Memory B cell (primary cell): ENCODE measurements at places on chromosomes 3 and 15.

GRCh38 chr3:46089237-46090011, 62.1 kb upstream of the XCR1 start:
- no peak for DNase-seq

DNA sequence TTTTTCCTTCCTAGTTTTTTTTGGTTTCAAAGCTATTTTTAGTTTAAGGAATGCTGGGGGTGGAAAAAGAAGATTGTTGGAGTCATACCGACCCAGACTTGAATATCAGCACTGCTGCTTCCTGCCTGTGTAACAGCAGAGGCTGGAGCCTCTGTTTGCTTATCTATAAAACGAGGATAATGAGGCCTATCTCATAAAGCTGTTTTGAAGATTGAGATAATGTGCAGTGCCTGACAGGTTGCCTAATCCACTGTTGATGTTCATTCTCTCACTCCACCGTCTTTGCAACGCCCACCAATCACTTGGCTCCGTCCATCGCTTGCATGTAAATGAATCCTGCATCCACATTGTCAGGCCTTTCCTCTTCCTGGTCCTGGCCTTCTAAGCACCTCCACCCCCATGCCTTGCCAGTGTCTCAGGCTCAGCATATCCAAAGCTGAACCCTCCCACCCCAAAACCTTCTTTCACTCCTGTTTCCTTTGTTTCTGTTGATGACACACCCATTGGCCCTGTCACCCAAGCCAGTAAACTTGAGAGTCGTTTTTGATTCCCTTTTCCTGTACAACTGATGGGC, 94.9 kb downstream of the MEX3B start:
- DNase-seq = no peak

DNA sequence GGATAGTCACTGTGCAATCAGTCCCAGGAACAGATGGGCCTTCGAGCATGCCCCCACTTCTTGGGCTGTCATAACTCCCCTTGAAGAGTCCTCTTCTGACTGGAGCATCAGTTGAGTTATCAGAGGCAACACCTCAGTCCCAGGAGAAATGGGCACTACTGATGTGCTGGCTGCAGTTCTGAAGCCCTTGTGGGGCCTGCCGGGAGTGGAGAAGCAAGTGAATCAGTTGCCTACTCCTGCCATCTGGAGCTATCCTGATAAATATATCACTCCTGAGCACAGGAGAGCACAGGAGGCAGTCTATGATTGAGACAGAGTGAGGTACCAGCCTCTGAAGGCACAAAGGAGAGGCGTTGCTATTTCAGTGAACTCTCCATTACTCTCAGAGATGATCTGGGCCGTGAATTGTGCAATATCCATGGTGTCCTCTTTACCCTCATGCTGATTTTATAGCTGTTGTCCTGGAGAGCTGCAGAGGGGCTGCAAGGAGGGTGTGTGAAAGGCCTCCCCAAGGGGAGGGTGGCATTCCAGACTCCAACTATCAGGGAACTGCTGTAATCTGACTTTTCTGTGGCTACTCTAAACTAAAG, 344.2 kb upstream of the ROPN1 start:
- DNase-seq = no peak

GRCh38 chr3:39448506-39449233, 18.8 kb upstream of the MOBP start:
- DNase-seq = no peak
